Activated CD4-positive, alpha-beta T cell treated with anti-CD3 and anti-CD28 coated beads, Interleukin-2, amount 50 U/mL, for 1 hour (primary cell): ENCODE measurements at places on chromosomes 7 and 10.

DNA sequence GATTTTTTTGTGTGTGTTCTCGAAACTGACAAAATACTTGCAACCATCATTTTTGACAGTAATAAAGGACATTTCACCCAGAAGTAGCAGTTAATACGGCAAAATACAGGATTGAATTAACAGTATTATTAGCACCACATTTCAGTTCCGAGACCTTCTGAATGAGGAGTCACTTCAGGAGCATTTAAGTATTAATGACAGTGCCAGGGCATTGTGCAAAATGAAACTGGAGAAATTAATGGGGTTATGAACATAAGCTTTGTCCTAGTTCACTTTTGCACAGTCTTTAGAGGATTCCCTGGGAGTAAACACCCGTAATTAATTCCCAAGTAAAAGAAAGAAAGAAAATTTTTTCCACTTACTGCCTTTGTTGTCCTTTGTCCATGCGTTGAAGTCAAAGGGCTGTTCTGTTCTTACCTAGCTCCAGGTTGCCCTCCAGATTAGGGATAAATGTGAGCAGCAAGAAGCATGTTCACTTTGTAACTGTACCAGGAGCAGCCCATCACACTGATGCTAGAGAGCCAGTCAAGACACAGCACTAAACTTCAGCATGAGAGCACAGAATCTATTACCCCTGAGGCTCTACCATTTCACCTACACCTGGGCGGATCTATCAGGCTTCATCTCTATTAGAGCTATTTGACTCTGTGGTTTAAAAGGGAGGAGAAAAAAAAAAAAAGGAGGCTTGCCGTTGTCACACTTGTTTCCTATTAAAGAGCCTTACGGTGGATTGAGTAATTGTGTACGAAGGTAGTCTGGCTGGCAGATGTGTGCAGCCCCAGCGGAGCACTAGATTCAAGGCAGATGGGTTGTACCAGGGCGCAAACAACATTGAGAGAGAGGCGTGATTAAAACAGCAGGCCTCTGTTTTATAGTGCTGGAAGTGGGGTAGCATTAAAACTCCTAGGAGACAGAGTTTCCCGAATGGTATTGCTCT, 297.8 kb upstream of the SEMA3A start:
- no peak for DNase-seq

DNA sequence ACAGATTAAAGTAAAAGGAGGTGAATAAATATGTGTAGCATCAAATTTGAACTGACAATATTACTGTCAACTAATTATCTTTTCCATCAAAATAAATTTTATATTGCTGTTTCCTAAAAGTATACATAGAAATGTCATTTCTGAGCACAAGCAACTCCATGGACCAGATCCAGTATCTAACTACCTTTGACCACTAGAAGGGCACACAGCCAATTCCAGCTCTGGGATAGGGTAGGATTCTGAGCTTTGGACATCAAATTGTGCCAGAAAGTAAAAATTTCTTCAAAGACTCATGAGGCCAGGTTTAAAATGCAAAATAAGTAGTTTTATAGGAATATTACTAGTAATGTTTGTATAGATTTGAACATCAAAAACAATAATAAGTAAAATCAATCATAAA, 29.7 kb downstream of the AKR1C3 start:
- no peak for DNase-seq

DNA sequence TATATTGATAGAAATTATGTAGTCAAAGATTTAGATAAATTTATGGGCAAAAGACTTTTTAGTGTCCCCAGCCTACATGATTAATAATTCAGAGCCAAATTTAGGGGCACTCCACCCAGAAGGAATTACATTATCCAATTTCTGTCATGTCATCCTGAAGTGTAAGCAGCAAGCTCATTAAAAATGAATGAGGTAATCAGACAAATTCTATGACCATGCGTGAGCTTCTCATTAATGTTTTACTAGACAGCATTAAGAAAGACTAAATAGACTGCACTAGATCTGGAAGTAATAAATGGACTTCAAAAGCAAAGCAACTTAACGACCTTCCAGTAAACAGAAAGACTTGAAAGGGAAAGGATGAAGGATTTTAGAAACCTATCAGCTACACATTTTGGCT, 22.7 kb upstream of the TRUB1 start:
- DNase-seq: no peak

DNA sequence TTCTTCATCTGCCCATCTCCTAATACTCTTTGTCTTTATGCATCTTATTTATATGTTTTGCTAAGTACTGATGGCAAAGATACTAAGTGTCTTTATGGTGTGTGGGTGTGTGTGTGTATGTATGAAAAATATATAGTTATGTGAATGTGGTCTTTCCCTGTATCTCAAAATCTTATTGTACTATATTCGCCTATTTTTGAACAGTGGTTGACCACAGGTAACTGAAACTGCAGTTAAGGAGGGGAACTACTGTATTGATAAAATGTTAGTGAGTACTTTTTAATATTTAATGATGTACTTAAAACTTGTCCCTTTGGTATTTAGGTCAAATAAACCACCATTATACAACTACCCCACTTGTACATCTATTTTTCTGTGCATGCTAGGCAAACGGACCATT, 85.9 kb downstream of the ADD3 start:
- no peak for DNase-seq

DNA sequence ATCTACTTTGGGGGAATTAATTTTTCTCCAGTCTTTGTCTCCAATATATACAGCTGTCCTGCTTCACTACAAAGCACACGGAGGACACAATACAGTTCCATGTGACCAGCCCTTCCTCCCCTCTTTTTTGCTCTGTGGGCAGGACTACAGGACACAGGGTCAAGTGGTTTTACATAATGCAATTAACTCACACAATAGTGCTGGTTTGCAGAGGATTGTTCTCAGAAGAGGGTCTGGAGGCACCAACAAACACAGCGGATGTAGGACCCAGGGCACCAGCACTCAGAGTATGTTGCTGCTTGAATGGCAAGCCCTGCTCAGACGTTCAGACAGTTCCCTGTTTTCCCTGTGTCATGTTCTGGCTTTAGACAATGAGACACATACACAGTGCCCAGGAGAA, 52.0 kb upstream of the NPTX2 start:
- no peak for DNase-seq
